ENCODE measurements at places on chromosomes 16 and 17. TPM values are rescaled to one million over a fixed set of nuclear protein-coding genes. Genes with fewer than 3 reads are reported as not detected.

MMP2 gene
- not detected for polyA plus RNA-seq

FAM171A2 gene
- 0.13 TPM for polyA plus RNA-seq

PRR15L gene
- polyA plus RNA-seq, result 0.11 TPM

KRT39 gene
- not detected for polyA plus RNA-seq

DPEP1 gene
- polyA plus RNA-seq, result not detected

MATCAP1 gene
- polyA plus RNA-seq, result 3.0 TPM

RUNDC1 gene
- 17.7 TPM for polyA plus RNA-seq

ABCC12 gene
- polyA plus RNA-seq, result not detected
